ENCODE measurements at places on chromosomes 16 and 17.

GRCh38 chr17:9383826-9384225 is 191.8 kb downstream of the STX8 start:
- no peak for DNase-seq

DNA sequence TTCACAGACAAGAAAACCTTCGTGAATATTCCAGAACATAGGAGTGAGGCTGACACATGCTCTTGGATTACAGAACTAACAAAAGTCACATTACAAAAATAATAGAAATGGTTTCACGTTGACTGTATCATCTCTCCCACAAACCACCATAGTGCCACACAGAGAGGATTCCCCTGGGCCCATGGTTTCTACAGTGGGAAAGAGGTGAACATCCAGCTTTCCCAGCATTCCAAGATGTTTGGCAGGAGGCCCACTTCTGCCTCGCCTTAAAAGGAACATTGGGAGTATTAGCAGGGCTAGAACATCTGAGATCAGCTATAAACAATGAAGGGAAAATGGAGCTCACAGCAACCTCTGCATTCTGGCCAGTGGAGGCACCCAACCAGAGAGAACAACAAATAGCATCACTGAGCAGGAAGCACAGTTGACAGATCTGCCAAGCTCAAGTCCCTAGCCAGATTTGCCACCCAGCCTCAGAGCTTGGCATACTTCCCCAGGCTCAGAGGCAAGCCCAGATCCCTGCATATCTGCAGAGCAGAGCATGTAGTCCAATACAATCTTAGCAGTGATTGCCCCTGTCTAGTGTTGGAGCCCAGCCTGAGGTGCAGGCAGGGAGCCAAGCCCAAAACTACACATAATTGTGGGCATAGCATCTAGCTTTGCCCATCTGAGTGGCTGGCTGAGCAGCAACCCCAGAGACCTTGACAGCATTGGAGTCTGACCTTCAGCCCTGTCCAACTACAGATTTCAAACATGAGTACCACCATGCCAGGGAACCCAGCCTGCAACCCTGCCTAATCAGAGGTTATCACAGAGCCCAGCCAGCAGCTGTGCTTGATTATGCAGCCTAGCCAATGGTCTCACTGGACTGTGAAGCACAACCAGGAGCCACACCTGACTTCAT is 260.4 kb downstream of the CEP112 start:
- no peak for DNase-seq

DNA sequence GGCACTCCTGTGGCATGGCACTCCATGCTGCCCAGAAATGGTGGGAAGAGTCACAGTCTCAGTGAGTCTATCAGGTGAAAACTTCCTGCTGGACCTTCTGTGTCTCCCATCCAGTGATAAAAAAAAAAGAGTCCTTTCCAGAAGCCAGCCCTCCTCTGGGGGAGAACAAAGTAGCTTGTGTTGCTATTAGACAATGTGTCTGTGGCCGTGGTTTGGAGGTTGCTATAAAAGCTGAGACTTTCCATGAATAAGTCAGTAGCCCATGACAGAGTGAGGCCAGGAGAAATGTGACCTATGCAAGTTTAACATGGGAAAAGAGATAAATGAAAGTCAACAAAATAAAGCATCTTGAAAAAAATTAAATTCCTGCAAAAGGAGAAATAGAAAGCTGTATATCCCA is 250.7 kb upstream of the MON1B start:
- DNase-seq: no peak

DNA sequence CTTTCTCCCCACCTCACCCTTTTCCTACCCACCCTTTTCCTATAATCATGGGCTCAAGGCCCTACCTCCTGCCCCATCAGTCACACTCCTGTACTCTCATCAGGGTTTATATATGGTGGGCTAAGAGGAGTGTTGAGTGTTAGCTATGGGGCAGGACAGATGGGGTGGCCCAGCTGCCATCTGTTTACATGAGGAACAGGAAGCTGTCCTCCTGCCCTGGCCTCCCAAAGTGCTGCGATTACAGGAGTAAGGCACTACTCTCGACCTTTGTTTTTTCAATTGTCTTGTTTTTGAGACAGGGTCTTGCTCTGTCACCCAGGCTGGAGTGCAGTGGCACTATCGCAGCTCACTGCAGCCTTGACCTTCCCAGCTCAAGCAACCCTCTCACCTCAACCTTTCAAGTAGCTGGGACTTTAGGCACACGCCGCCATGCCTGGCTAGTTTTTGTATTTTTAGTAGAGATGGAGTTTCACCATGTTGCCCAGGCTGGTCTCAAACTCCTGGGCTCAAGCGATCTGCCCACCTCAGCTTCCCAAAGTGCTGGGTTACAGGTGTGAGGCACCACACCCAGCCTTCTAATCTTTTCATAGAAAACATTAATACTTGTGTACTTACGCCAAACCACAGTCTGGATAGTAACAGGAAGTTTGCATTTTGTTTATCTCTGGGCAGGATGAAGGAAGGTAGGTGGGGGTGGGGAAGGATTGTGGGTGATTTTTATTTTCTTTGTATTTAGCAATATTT is 1.6 kb downstream of the TRADD start:
- DNase-seq: no peak

- no peak for DNase-seq
Measured at GRCh38 chr17:66855204-66855603, 20.3 kb downstream of the CACNG5 start.

DNA sequence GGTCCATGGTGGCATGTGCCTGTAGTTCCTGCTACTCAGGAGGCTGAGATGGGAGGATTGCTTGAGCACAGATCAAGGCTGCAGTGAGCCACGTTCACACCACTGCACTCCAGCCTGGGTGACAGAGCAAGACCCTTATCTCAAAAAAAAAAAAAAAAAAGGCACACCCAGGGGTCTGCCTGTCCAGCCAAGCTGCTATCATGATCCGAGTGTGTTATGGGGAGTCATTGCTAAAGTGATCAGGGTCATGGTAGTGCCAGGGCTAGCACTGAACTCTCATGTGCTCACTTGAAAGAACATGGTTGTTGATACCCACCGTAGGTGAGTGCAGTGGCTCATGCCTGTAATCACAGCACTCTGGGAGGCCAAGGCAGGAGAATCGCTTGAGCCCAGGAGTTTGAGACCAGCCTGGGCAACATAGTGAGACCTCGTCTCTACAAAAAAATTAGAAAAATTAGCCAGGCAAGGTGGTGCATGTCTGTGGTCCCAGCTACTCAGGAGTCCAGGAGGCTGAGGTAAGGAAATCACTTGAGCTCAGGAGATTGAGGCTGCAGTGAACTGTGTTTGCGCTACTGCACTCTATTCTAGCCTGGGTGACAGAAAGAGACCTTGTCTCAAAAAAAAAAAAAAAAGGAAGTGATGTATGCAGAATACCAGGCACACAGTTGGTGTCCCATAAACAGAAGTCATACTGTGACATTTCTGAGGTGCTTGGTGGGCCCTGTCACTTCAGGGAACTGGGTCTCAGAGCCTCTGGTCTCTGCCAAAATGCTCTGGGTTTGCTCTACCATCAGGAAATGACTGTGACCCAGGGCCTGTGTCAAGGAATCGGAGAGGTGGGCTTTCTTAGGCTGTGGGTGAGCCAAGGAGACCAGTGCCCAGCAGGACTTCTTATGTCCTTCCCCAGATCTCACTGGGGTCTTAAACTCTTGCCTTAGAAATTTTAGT is 2.2 kb downstream of the PRM1 start:
- DNase-seq: no peak

GRCh38 chr16:13262270-13263090 is 361.1 kb downstream of the SHISA9 start:
- no peak for DNase-seq

GRCh38 chr16:8742068-8742467 is 55.4 kb downstream of the TMEM186 start:
- no peak for DNase-seq

DNA sequence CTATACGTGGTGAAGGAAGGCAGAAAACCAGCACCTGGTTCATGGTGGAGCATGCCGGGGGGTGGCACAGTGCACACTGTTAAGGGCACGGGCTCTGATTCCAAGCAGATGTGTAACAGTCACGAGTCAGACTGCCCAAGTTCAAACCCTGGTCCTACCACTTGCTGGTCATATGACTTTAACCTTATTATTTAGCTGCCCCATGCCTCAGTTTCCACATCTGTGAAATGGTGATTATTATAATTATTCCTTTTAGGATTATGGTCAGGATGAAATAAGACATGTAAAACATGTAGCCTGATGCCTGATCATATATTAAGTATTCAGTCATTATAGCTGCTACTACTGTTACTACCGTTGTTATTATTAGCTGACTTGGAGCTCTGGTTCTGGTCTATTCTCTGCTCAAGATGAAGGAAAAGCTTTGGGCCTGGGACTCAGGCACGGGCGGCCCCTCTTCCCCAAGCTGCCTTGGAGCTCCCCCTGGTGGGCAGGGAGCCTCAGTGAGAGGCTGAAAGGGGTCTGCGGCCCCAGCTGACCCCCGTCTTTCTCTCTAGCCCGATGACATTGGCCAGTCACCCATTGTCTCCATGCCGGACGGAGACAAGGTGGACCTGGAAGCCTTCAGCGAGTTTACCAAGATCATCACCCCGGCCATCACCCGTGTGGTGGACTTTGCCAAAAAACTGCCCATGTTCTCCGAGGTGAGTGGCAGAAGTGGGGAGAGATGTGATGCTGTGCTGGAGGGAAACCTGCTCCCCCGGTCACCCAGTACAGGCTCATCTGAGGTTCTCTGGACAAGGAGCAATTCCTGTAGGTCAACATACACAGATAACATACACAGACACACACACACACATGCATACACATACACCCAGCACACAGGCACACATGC is 14.0 kb downstream of the NR1D1 start:
- peak; percentile 56 for DNase-seq

DNA sequence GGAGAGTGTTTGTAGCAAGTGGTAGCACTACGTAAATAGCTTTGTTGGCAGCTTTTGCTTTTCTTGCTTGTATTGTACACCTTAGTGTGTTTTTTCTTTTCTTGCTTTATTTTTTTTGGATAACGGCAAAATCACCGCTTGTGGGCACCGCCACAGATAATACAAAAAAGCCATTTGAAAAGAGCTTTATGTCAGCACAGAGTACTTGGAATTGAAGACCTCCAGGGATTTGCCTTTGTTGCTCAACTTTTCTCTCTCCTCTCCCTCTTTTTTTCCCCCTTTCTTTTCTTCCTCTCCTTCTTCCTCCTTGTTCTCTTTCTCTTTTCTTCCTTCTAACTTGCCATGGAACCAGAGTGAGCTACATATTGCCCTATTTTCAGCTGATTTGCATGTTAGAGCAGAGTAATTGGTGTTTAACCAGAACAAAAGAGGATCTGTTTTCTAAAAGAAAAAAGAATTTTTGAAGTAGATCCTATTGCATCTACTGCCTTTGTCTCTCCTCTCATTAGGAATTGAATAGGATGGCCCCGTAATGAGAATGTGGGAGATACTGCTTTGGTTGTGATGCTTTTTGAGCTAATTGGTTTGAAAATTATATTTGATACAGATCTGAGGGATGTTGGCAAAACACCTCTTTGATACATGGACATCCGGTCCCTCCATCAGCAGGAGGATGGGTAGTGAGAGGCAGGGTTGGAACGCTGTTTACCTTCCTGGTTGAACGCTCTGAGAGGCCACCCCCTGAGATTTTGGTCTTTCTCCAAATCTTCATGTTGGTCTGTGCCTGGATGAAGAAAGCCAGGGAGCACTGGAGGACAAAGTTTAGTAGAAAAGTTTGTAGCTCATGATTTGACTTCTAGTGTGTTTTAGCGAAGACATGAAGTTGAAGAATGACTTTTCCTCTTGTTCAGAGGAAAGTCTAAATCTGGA is 85.6 kb downstream of the MSI2 start:
- DNase-seq: no peak

DNA sequence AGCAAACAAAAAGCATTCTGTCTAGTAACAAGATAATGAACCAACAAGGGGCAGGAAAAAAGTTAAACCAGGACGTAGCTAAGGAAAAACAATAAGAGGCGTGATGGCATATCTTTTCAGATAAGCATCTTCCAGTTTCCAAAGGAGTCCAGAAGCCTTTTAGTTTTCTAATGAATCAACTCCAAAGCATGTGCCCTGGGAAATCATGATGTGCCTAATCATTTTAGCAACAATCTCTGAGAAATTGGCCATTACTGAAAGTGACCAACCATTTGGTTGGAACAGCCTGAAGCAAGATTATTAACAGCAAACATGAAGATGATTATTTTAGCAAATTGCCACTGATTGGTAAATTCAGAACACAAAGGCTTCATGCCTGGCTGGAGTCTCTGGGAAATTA is 440.9 kb upstream of the MAF start:
- no peak for DNase-seq

GRCh38 chr17:78971756-78972506 is 7.8 kb downstream of the LGALS3BP start:
- no peak for DNase-seq

GRCh38 chr17:1566505-1567199 is 4.1 kb upstream of the PITPNA start:
- DNase-seq: no peak

DNA sequence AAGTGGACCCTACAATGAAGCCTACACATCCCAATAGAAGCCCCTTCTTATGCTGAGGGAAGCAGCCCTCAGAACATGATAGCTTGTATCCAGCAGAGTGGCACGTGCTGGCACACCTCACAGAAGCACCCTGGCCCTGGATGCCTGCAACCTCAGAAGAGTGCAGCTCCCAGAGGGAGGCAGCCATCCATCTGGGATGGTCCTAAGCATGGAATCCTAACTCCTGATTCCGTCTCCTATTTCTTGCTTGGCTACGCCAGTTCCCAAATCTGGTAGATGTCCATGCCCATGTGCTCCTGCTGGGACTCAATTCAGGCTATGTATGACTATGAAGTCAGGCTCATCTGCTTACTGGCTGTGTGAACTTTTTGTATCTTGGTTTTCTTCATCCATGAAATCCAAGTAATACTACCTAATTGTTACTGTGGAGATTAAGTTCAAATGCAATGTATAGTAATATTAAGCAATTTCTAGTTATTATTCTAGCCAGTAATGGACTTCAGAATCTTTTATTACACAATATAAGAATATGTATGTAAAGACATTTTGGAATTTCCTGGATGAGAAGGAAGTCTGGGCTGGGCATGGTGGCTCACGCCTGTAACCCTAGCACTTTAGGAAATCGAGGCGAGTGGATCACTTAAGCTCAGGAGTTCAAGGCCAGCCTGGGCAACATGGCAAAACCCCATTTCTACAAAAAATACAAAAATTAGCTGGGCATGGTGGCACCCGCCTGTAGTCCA is 32.4 kb downstream of the SIAH1 start:
- no peak for DNase-seq
